RWPE2 (cell line): ENCODE measurements at places on chromosomes 13 and 19.

DNA sequence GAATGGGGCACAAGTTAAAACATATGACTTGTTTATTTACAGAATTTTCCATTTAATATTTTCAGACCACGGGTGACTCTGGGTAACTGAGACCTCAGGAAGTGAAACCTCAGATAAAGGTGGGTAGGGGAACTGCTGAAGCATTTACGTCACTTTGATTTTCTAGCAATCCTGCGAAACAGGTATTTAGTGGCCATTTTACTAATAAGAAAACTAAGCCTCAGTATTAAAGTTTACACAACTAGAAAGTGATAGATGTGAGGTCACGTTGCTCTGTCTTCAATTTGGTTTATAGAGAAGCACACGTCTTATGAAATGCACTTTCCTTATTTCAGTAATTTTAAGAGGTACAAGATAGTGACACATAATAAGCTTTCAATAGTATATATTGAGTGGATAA is 402.8 kb downstream of the FGF9 start:
- DNase-seq, result no peak

DNA sequence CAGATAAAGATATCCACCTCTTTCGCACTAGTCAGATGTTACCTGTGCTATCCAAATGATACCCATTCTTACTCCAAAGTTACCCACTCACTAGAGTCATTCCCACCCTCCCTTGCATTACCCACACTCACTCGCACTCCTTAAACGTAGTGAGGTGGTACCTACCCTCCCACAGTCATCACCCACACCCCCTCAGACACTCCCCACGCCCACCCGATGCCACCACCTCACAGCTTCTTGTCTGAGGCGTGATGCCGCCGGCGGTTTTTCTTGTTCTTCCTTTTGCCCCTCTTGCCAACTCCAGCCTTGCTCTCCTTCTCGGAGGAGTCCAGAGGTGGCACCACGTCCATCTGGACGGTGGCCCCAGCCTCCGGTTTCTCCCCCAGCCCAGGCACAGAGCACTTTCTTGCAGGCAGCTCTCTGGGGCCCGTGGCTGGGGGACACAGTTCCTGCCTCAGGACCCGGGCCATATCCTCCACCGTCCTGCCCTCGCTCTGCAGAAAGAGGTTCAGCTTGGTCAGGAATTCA is 1.2 kb downstream of the PNMA8C start:
- no peak for DNase-seq

DNA sequence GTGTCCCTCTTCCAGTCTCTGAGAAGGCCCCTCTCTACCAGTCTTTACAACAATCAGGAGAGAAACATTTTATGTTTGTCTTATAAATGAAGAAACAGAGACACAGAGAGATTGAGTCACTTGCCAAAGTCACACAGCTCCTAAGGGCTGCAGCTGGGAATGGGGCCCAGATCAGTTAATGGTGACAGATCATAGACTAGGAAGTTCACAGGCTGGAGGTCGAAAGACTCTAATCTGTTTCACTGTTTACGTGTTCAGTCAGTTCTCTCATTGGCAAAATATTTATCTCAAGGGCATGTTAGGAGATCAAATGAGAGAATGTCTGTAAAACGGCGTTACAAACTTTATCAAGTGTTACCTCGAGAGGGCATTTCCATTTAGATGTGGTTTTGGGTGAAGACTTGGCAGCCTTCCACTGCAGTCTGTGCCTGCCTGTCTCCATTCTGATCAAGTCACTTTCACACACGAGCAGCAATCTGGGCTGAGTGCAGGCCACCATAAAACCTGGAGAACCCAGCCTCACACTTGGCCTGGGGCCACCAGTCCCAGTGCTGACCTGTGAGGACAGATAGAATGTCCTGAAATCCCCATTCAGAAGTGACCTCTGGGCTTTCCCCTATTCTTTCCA is 65.1 kb downstream of the SIAH3 start:
- no peak for DNase-seq

- DNase-seq, result no peak
These were observed 258.2 kb upstream of the IRS2 start for GRCh38 chr13:110044551-110045111.

DNA sequence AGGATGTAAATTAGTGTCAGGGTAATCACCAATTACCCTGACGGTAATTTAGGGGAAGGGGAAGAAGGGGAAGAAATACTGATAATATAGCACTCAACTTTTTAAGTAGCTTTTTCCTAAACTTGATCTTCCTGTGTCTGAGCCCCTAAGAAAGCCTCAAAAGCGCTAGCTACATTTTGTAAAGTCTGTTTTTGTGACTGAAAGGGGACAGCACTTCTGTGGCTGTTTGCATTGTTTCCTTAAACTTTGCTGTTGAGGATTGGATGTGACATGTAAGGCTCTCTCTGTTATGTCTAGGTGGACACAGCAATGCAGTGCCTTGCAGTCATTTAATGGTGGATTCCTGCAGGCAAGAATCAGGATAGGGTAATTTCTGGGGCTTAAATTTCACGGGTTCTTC is 42.8 kb downstream of the SPATA13 start:
- no peak for DNase-seq

GRCh38 chr19:35315883-35316282 is 13.1 kb upstream of the CD22 start:
- no peak for DNase-seq

DNA sequence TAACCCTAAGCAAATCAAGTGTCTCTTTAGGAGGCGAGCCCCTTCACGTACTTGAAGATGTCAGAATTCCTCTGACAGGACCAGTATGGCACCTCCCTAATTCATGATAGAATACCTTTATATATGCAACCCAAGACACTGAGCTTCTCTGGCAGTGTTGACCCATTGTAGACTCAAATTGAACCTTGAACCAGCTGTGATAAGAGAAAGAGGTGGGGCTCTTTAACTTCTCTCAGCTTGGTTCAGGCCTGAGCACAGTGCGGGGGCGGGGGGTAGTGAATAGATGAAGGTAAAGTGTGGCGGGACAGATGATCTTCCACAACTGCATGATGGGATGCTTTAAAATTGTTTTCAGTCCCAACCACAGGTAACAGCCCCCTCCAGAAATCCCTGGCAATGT is 12.1 kb downstream of the MBNL2 start:
- DNase-seq, result no peak

DNA sequence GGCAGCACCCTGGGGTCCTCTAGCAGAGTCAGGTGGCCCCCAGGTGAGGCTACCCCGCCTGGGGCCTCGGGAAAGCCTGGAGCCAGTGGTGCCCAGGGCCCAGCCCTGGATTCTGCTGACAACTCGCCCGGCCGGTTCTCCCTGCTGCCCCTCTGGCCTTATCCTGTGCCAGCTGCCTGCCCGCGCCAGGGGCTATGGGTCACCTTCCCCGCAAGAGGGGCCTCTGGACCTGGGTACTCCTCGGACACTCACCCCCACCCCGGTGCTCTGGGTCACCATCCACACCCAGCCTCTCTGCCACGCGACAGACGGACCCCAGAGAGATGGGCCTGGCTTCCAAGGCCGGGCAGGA is 24.0 kb downstream of the ZBTB7A start:
- no peak for DNase-seq

DNA sequence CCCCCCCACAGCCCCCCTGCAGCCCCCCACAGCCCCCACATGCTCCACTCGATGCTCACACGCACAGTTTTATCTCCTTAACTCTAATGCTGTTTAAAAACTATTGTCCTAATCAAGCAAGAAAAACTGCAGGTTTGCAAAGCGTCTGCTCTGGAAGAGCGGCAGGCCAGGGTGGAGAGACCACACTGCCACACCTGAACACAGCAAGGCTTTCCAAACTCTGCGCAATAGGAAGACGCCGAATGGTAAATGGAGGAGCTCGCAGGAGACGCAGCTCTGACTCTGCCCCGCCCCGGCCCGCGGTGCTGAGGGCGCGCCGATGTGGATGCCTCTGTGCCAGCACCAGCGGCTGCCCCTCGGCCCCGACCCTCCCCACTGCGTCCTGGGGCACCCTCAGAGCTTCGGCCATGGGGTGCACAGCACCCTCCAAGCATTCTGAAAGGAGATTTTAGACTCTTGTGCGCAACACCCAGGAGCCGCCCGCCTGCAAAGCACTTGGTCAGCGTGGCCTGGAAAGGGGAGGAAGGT is 32.4 kb downstream of the RASA3 start:
- no peak for DNase-seq

GRCh38 chr19:29843180-29844051 is 31.6 kb downstream of the CCNE1 start:
- no peak for DNase-seq

- no peak for DNase-seq
These were observed 666.2 kb downstream of the SLITRK6 start for GRCh38 chr13:85132986-85133385.

DNA sequence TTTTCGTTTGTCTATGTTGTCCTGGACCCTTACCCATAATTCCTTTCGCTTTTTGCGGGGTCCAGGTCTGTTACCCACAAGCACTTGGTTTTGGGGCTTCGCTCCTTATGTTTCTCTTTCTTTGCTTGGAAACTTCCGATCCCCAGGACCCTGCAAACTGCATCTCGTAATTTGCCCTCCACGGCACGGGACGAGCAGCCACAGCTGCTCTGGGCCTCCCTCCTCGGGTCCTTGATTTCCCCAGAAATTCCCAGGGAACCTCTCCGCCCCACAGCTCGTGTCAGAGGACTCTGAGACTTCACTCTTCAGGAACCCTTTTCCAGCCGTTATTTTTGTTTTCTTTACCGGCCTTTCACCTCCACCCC is 599 bp downstream of the SNRNP70 start:
- DNase-seq, result no peak

DNA sequence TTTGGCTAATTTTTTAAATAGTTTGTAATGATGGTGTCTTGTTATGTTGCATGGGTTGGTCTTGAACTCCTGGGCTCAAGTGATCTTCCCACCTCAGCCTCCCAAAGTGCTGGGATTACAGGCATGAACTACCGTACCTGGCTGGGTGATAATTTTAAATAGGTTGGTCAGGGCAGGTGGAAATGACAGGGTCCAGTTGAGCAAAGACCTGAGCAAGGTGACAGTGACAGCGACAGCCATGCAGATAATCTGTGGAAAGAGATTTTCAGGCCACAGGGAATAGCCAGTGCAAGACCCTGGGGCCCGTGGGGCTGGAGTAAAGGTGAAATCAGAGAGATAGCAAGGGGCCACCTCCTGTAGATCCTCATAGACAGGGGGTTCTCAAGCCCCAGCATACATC is 3.5 kb downstream of the SPACA6 start:
- no peak for DNase-seq

DNA sequence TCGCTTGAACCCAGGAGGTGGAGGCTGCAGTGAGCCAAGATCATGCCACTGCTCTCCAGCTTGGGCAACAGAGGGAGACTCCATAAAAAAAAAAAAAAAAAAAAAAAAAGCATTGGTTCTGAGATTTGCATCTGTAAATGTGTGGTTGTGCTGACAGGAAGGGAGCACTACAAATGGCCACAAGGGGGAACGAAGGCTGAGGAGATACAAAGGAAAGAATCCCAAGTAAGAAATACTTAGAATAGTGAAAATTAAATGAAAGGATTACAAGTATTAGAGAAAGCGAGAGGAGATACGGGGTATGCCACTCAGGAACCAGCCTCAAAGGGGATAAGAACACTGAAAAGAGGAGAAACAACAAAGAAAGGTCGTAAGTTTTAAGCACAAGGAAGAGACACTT is 284.9 kb downstream of the KLF12 start:
- no peak for DNase-seq

- no peak for DNase-seq
These were observed 35.6 kb upstream of the PSPC1 start for GRCh38 chr13:19818223-19818842.

DNA sequence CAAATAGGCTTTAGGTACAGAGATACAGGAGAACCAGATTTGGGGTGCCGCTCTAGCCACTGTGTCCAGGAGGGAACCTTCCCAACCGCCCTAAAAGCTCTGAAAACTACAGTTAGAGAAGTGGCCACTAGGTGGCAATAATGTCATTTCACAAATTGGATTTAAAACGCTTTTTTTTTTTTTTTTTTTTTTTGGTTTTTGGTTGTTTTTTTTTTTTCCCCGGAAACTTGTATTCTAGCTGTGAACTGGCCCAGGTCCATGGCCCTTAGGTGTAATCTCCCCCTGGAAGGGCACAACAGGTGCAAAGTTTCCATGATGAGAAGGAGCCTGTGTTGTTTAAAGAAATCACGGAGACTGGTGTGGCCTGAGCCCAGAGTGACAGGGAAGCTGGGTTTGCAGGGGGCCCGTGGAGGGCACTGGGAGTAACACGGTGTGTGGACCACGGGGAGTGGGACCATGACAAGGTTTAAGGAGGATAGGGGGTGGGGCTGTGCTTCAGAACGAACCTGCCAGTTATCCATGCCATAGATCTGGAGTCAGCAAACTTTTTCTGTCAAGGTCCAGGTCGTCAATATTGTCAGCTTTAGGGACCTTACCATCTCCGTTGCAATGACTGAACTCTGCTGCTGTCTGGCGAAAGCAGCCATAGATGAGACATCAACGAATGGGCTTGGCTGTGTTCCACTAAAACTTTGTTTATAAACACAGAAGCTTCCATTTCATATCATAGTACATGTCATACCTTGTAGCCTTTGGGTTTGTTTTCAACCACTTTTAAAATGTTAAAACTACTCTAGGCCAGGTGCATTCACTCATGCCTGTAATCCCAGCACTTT is 10.1 kb downstream of the OR1I1 start:
- DNase-seq, result no peak

GRCh38 chr19:33998739-33999345 is 173.5 kb upstream of the LSM14A start:
- no peak for DNase-seq

DNA sequence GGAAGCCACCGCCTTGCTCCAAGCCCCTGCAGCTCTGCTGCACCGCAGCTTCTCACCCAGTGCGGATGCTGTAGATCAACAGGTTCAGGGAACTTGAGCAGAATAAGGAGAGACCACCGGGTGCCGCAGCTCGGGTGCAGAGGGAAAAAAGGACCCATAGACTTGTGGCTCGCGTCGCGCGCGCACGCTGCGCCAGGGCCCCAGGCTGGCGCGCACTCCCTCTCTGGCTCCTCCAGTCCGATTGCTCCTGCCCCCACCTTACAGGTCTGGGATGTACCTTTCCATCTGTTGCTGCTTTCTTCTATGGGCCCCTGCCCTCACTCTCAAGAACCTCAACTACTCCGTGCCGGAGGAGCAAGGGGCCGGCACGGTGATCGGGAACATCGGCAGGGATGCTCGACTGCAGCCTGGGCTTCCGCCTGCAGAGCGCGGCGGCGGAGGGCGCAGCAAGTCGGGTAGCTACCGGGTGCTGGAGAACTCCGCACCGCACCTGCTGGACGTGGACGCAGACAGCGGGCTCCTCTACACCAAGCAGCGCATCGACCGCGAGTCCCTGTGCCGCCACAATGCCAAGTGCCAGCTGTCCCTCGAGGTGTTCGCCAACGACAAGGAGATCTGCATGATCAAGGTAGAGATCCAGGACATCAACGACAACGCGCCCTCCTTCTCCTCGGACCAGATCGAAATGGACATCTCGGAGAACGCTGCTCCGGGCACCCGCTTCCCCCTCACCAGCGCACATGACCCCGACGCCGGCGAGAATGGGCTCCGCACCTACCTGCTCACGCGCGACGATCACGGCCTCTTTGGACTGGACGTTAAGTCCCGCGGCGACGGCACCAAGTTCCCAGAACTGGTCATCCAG is 964 bp downstream of the PCDH17 start:
- DNase-seq, result no peak

GRCh38 chr13:31462766-31463165 is 263.0 kb downstream of the B3GLCT start:
- no peak for DNase-seq

- DNase-seq, result no peak
These were observed 301.1 kb downstream of the IRS2 start for GRCh38 chr13:109485136-109485794.

- DNase-seq, result no peak
These were observed 555.4 kb downstream of the KCTD12 start for GRCh38 chr13:76330761-76331160.
